Neural crest cell (in vitro differentiated cells): ENCODE measurements at places on chromosomes 2 and 18. TPM values are rescaled to one million over a fixed set of nuclear protein-coding genes. Genes with fewer than 3 reads are reported as not detected.

Gene DLGAP1
- 11.5 and 11.7 TPM in 2 replicates for total RNA-seq

Gene ICOS
- total RNA-seq, result not detected in 2 replicates

Gene ERFE
- total RNA-seq, result 2.6 and 2.8 TPM in 2 replicates

Gene OR6B2
- total RNA-seq, result not detected in 2 replicates

Gene OTOF
- 0.07 and 0.19 TPM in 2 replicates for total RNA-seq

Gene DNAH6
- 2.3 and 2.8 TPM in 2 replicates for total RNA-seq

Gene CPO
- total RNA-seq, result 0.25 and 0.47 TPM in 2 replicates

DNA sequence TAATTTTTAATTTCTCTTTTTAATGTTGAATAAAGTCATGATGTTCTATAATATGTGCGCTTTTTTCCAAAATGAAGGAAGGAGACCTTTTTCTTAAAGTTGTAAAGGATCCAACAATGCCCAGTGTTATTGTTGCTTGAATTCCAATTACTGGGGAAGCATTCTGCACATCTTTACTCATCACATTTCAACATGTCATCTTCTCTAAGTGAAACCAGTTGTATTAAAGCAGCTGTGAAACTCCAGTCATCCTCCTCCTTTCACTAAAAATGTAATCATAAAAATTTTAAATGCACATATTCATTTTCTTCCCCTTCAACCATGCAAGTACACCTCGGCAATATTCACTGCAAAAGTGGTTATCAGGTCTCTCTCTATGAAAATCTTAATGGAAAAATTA is 722.7 kb downstream of the TSN start:
- no peaks in the 10 kb centered on the region for H3K36me3 ChIP-seq
- H3K4me3 ChIP-seq, result no peak overlapping the region
- H3K4me1 ChIP-seq, result no peaks in the 10 kb centered on the region
- DNase-seq, result no peak

DNA sequence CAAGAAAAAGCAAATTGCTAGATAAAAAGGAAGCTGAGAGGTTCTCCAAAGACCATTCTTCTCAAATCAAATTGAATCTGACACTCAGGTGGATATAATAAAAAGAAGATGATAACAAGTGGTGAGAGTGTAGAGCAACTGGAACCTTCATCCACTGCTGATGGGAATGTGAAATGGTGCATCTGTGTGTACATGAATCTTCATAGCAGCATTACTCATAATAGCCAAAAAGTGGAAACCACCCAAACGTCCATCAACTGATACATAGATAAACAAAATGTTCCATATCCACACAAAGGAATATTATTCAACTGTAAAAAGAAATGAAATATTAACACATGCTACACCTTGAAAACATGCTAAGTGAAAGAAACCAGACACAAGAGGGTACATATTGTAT is 357.2 kb upstream of the EPHA4 start:
- no peaks in the 10 kb centered on the region for H3K36me3 ChIP-seq
- DNase-seq, result no peak
- H3K4me1 ChIP-seq, result peaks cover 10% of the 10 kb centered on the region
- H3K4me3 ChIP-seq, result no peak overlapping the region
- no peak overlapping the region for H3K27ac ChIP-seq

DNA sequence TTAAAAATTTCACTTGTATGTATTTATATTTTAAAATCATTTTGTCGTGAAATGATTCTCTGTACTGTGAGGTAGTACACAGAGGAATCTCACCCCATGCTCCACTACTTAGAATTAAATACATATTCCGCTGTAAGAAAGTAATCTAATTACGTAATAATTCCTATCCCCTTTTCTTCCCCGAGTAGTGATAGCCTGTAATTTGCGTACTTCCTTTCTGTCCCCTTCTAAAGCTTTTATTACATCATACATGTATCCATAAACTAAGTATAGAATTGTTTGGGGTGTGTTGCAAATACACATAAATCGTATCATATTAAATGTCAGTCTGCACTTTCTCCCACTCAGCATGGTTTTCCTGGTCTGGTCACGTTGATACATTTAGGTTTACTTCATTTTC is 12.4 kb upstream of the CHCHD5 start:
- peaks cover 32% of the 10 kb centered on the region for H3K36me3 ChIP-seq
- no peaks in the 10 kb centered on the region for H3K4me1 ChIP-seq
- no peak overlapping the region for H3K4me3 ChIP-seq
- no peak for DNase-seq
- no peaks in the 10 kb centered on the region for H3K27me3 ChIP-seq

DNA sequence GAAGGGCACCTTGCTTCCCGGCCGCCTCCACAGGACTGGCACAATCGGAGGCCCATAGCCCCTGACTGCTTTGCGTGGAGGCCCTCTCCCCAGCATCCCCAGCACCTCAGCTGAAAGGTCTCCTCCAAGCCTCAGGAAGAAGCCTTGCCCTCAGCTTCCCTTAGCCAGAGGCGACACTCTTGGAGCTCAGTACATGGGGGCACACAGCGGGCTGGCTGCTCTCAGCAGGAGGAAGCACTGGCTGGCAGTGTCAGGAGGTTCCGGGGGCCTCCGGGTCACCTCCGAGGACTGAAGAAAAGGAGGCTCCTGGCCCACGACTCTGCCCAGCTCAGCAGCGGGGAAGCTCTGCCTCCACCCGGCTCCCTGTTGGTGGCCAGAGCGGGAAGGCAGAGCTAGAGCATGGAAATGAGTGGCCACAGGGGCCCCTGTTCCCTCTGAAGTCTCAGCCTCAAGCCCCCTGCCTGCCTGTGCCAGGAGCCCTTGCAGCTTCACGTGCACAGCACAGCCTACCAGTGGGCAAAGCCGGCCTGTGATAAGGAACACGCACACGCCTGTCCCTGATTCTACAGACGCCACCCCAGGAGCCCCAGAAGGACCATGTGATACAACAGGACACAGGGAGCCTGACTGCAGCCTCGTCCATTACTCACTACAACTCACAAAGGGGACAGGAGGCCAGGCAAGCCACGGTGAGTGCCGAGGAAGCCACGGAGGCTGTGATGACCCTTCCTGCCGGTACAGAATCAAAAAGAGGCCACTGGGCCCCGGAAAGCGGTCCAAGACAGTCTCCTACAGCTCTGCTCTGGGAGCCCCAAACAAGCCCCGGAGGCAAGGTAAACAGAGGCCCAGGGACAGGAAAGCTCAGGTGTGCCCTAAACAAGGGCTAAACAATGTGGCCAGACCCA is 15.5 kb downstream of the HDAC4 start:
- peak overlapping the region; percentile 84 for H3K27ac ChIP-seq
- H3K27me3 ChIP-seq, result no peaks in the 10 kb centered on the region
- H3K36me3 ChIP-seq, result peaks cover 25% of the 10 kb centered on the region
- DNase-seq, result no peak
- peaks cover 37% of the 10 kb centered on the region for H3K4me1 ChIP-seq
- no peak overlapping the region for H3K4me3 ChIP-seq

- no peak overlapping the region for H3K4me3 ChIP-seq
- H3K4me1 ChIP-seq, result no peaks in the 10 kb centered on the region
- no peaks in the 10 kb centered on the region for H3K27me3 ChIP-seq
- no peak overlapping the region for H3K27ac ChIP-seq
- H3K36me3 ChIP-seq, result no peaks in the 10 kb centered on the region
These were observed 297.8 kb upstream of the KCNJ3 start for GRCh38 chr2:154400563-154401290.

- no peaks in the 10 kb centered on the region for H3K36me3 ChIP-seq
- H3K4me3 ChIP-seq, result no peak overlapping the region
- peaks cover 11% of the 10 kb centered on the region for H3K27me3 ChIP-seq
- H3K4me1 ChIP-seq, result peaks cover 5% of the 10 kb centered on the region
- no peak for DNase-seq
- no peak overlapping the region for H3K27ac ChIP-seq
These were observed 5.1 kb upstream of the RAB27B start for GRCh38 chr18:54822872-54823845.

GRCh38 chr18:49677081-49677480 is 115.2 kb downstream of the LIPG start:
- DNase-seq, result no peak
- H3K36me3 ChIP-seq, result no peaks in the 10 kb centered on the region
- H3K4me1 ChIP-seq, result peaks cover 33% of the 10 kb centered on the region
- no peak overlapping the region for H3K27ac ChIP-seq
- no peaks in the 10 kb centered on the region for H3K27me3 ChIP-seq

- H3K36me3 ChIP-seq, result no peaks in the 10 kb centered on the region
- peak overlapping the region; percentile 20 for H3K4me3 ChIP-seq
- peak overlapping the region; percentile 96 for H3K27ac ChIP-seq
These were observed 77.7 kb downstream of the RHOB start for GRCh38 chr2:20524412-20525040.

DNA sequence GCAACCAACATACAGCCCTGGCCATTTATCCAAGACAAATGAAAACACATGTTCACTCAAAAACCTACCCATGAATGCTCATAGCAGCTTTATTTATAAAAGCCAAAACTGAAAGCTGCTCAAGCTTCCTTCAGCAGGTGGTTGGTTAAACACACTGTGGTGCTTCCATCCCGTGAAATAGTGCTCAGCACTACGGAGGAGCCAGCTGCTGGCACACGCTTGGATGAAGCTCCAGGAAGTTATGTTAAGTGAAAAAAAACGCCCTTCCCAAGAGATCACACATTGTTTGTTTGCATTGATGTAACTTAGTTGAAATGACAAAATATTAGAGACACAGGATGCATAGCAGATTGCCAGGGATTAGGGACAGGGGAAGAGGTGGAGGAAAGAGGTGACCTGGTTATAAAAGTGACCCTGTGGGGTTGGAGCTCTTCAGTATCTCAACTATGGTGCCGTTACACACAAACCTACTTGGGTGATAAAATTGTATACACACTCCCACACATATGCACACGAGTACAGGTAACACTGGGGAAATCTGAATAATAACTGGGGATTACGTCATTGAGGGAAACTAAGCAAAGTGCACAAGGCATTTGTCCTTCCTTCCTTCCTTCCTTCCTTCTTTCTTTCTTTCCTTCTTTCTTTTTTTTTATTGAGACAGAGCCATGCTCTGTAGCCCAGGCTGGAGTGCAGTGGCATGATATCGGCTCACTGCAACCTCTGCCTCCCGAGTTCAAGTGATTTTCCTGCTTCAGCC is 6.2 kb upstream of the ALPG start:
- peaks cover 23% of the 10 kb centered on the region for H3K27me3 ChIP-seq
- H3K36me3 ChIP-seq, result no peaks in the 10 kb centered on the region
- no peak overlapping the region for H3K27ac ChIP-seq
- DNase-seq, result no peak

- no peaks in the 10 kb centered on the region for H3K27me3 ChIP-seq
- H3K27ac ChIP-seq, result no peak overlapping the region
- H3K36me3 ChIP-seq, result no peaks in the 10 kb centered on the region
- no peak overlapping the region for H3K4me3 ChIP-seq
These were observed 207.9 kb upstream of the HDAC4 start for GRCh38 chr2:239608723-239609122.
